ENCODE measurements at places on chromosomes 12 and 14. TPM values are rescaled to one million over a fixed set of nuclear protein-coding genes. Genes with fewer than 3 reads are reported as not detected.

TAS2R31 gene
- 1.8 TPM for polyA plus RNA-seq

CCDC184 gene
- polyA plus RNA-seq: 5.0 TPM

POTEG gene
- not detected for polyA plus RNA-seq

MMP19 gene
- polyA plus RNA-seq: 1.7 TPM

RND1 gene
- polyA plus RNA-seq: 0.32 TPM

ARMH4 gene
- 10.3 TPM for polyA plus RNA-seq

PTPN6 gene
- polyA plus RNA-seq: 3.9 TPM

ZC2HC1C gene
- polyA plus RNA-seq: not detected

CD69 gene
- 0.76 TPM for polyA plus RNA-seq

KRT6C gene
- not detected for polyA plus RNA-seq

ASCL1 gene
- polyA plus RNA-seq: not detected

KRT7 gene
- polyA plus RNA-seq: 0.76 TPM

RPGRIP1 gene
- not detected for polyA plus RNA-seq

PRIM1 gene
- 13.8 TPM for polyA plus RNA-seq

NID2 gene
- polyA plus RNA-seq: 77.8 TPM
